Midbrain (tissue), 1 donor: ENCODE measurements at places on chromosomes 12 and 14.

GRCh38 chr12:131589966-131590365 lies 120.9 kb upstream of the SFSWAP start:
- DNase-seq = no peak

- peak; percentile 67 for DNase-seq
Observed at GRCh38 chr14:103576371-103577024, 13.7 kb downstream of the COA8 start.

DNA sequence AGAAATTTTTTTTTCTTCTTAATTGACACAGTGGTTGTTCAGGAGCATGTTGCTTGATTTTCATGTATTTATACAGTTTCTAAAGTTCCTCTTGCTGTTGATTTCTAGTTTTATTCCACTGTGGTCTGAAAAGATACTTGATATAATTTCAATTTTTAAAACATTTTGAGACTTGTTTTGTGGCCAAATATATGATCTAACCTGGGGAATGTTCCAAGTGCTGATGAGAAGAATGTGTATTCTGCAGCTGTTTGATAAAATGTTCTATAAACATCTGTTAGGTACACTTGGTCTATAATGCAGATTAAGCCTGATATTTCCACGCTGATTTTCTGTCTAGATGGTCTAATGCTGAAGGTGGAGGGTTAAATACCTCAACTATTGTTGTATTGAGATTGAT lies 151.4 kb upstream of the IFNG-AS1 start:
- no peak for DNase-seq

DNA sequence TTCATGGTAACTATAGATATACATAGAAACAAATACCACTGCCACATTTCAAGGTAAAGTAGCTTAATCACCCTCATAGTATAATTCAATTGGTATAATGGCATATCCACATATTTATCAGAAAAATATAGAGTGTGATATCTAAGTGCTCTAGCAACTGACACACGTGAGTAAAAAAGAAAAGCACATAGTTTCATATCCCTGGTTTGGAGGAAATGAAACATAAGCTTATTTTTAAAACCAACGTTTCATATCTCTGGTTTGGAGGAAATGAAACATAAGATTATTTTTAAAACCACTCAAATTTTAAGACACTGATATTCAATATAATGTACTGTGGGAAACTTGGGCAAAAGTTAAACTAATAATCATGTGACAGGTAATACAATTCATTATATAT lies 2.1 kb downstream of the OR6C70 start:
- no peak for DNase-seq

- peak; percentile 56 for DNase-seq
Observed at GRCh38 chr12:12405882-12406281, 49.0 kb downstream of the BORCS5 start.

DNA sequence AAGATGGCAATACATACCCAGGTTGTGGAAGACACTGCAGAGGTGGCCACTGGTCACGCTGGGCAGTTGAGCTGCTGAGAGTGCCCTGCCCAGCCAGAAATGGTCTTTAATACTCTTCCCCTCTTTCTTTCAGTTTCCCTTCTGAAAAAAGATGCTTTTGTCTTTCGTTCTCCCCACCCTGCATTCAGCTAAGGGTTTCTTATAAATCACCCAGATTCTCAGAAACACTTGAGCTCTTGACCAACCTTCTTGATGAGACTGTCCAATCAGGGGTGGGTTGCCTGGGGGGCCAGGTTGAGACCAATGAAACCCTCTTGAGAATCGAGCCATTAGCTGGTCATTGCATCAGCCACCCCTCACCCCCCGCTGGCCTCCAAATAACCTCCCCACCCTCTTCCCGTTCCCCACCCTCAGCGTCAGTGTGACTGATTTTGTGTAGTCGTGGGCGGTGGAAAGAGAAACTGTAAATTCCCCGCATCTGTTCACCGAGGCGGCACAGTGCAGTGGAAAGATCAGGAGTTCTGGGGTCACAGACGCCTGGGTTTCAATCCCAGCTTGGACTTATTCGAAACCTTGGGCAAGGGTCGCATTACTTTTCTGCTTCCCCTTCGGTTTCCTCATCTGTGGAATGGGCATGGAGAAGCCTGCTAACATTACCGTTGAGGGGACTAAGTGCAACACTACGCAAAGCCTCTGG lies 52.3 kb downstream of the SLC25A47 start:
- no peak for DNase-seq

- DNase-seq = no peak
Observed at GRCh38 chr14:22417914-22418313, 171.1 kb downstream of the DAD1 start.

- DNase-seq = no peak
Observed at GRCh38 chr12:98343002-98343567, 172.3 kb upstream of the TMPO start.

GRCh38 chr14:44812672-44813071 lies 149.1 kb downstream of the KLHL28 start:
- DNase-seq = no peak

GRCh38 chr12:115859231-115859630 lies 418.3 kb downstream of the MED13L start:
- DNase-seq = peak; percentile 30

DNA sequence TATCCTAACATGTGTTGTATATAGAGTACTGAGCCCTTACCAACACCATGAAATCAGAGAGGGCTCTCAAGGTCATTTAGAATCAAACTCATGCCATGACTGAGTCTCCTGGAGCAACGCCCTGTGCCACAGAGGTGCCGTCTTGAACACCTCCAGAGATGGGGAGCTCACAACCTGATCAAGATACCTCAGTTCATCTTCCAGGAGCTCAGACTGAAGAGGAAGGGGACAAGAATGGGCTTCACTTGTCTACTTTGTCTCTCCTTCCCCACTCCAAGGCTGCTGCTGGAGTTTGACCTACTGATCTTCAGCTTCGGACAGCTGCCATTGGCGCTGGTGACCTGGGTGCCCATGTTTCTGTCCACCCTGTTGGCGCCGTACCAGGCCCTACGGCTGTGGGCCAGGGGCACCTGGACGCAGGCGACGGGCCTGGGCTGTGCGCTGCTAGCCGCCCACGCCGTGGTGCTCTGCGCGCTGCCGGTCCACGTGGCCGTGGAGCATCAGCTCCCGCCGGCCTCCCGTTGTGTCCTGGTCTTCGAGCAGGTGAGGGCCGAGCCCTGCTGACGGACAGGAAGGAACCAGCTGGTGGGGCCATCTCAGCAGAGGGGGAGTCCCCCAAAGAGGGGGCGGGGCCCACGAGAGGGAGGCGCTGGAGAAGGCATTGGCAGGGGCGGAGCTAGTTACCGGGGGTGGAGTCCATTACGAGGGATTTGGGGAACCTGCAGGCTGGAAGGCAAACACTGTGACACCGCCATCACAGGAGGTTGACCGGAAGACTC lies 12.0 kb downstream of the SOAT2 start:
- no peak for DNase-seq

DNA sequence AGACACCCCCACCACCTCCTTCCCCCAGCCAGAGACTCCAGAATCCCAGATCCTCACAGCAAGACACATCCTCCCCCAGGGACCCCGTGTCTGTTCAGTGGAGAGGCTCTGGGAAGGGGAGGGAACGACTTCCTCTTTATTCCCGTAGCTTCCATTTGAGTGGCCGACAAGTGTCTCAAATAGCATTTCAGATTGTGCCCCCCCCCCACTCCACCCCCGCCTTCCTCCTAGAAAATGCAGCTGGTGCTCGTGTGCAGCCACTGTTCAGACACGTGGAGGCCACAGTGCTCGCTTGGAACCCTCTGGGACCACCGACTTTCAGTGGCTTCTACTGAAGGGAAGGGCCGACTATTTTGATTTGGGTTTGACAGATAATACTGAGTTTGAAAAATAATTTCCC lies 14.3 kb downstream of the PPP2R5C start:
- no peak for DNase-seq

GRCh38 chr12:77919450-77919849 lies 88.8 kb downstream of the NAV3 start:
- DNase-seq = no peak

DNA sequence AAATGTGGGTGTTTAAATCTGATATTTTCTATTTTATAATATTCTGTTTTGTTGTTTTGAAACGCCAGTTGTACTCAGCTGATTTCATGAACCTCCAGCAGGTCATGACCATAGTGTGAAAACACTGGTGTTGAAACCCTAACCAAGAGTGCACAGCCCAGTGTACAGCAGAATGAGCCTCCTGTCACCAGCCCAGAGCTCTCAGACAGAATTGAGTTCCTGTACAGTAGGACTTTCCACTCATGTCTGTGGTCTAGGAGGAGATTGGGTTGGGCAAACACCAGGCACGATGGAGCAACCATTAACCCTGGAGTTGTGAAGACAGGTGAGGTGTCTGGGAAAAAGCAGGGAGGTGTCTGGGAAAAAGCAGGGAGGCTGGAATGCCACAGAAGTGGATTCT lies 908.8 kb downstream of the VRK1 start:
- no peak for DNase-seq

GRCh38 chr14:71324767-71325272 lies 417.6 kb downstream of the PCNX1 start:
- DNase-seq = no peak

- no peak for DNase-seq
Observed at GRCh38 chr12:49195736-49196135, 6.9 kb upstream of the TUBA1A start.

GRCh38 chr14:49880267-49881064 lies 12.4 kb upstream of the ARF6 start:
- DNase-seq = no peak

DNA sequence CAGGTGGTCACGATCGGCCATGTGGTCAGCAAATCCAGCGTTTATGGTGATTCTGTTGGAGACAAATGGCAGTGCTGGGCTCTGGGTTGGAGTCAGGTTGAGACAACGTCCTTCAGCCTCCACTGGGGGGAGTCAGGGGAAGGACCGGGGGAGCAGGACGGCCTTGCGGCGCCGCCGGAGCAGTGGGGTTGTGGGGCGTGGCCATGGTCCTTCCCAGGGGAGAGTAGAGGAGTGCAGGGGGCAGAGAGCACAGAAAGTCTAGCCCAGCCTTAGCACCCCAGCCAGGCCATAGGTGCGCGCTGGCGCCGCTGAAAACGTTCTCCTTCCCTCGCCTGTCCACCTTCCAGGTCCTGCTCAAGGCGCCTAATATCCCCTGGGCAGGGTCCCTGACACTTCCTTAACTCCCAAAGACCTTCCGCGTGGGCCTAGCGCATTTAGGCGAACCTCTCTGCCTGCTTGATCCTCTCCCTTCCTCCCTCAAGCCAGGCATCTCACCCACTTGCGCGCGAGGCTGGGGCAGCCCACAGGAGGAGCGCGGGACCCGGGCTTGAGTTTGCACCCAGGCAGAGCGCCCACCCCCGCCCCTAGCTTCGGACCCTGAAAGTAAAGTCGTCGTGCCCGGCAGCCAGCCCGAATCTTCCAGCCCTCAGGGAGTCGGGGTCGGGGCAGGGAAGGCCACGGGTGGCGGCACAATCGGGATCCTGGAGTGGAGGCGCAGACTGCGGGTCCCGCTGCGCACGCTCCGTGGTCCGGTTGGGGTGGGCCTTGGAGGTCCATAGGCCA lies 3.1 kb upstream of the KIF26A start:
- no peak for DNase-seq

GRCh38 chr12:42735861-42736361 lies 146.4 kb upstream of the PRICKLE1 start:
- no peak for DNase-seq

- DNase-seq = no peak
Observed at GRCh38 chr12:11542599-11542998, 106.9 kb upstream of the ETV6 start.

DNA sequence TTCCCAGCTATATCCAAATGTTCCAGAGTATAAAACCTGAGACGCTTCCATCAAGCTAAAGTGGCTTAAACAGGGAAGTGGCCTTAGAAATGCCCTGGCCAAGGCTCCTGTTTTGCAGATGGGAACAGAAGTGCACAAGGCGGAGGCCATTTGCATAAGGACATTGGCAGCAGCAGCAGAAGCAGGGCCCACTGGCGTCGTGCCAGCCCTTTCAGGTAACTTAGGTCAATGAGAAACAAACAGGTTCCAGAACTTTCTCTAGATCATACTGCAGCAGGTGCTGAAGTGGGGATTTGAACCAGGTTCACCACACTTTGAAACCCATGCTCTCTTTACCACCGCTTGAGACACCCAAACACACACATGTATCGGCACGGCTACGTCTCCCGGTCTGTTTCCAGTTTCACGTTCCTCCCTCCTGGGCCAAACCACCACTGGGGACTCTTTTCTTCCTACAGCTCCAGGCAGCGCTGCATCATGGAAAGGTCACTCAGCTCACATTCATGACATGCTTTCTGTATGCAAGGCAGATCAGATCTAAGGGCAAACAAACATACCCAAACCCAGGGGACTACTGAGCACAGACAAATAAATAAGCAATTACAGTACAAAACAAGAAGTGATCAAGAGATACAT lies 46.0 kb upstream of the PLEKHG6 start:
- no peak for DNase-seq

DNA sequence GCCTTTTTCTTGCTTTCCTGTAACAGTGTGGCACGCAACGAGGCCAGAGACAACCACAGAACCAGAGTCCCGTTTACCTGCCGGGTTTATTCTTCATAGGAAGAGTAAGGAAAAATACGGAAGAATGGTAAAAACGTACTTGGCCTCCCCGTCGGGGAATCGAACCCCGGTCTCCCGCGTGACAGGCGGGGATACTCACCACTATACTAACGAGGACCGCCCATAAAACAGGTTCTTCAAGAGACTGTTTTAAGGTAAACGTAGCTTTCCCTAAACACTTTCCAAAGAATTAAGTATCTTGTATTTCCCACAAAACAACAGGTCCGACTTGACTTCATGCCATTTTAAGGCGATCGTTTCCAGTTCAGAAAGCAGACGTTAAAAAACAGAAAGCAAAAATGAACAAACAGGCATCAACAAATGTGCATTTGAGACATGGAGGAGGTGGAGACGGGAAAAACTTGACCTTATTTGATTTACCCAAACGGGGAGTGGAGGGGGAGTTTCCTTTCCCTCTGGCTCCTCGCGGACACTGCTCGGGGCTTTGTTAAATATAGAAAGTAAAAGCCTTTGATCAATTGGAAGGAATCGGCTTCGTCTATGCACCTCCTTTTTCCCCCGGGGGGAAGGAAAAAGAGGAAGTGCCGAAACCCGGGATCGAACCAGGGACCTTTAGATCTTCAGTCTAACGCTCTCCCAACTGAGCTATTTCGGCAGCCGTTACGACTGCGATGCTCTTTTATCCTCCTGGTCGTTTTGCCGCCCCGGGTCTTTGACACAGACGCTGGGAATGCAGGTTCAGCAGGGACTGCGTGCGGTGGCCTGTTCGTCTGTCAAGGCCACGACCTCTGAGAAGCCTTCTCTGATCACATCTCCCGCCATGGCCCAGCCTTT lies 13.0 kb upstream of the UBC start:
- DNase-seq = no peak

- DNase-seq = no peak
Observed at GRCh38 chr14:49881350-49882001, 11.4 kb upstream of the ARF6 start.

DNA sequence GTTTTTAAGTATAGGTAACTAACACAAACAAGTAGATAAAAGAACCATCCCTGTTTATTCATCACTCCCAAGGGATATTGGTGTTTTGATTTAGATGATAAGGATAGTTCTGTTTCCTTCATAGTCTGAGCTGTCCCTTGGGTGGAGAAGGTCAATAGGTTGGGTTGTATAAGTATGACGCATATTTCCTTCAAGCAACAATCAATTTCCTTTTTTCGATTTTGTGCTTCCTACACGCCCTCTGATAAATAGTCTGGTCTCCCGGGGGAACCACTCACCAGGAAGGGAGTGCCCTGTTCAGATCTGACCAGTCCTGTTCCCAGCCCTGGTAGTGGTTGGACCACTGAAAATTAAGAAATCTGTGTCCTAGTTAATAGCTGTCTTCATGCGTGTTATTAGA lies 378.8 kb upstream of the FAR2 start:
- no peak for DNase-seq
